ENCODE measurements at places on chromosomes 2 and 18.

- no peak for DNase-seq
Measured at GRCh38 chr2:236687296-236687965, 117.8 kb downstream of the ACKR3 start.

DNA sequence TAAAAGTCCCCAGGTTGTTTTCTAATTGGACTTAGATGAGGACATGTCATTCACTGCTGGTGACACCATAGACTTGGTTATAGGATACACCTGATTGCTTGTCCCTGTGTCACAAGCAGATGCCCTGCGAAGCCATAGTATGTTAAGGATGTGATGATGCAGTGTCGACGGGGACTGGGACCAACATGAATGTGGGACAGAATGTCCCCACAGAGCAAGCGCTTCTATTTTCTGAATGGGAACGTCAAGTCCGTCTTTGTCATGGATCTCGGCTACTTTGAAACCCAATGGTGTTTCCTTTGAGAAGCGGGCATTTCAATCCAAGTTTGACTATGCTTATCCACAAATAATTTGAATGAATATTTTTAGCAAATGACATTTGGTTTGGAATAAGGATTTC, 2.1 kb downstream of the GCG start:
- no peak for DNase-seq

- no peak for DNase-seq
Measured at GRCh38 chr2:172438741-172439508, 11.5 kb downstream of the ITGA6 start.

DNA sequence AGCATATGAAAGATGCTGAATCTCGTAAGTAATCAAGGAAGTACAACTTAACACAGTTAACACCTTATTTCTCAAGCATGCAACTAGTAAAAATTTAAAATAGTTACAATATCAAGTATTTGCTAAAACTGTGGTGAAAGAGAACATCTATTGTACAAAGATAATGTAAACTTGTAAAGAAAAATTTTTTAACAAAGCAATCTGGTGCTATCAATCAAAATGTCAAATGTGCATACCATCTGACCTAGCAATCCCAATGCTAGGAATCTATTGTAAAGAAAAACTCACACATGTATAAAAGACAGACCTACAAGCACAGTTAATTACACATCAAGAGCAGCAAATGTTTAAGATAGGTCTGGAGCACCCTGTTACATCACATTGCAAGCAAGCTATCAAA, 90.1 kb downstream of the SLC66A3 start:
- no peak for DNase-seq

GRCh38 chr18:12911929-12912703, 28.1 kb upstream of the PTPN2 start:
- DNase-seq, result no peak

- DNase-seq, result no peak
Measured at GRCh38 chr2:23926290-23926749, 603 bp downstream of the ATAD2B start.

DNA sequence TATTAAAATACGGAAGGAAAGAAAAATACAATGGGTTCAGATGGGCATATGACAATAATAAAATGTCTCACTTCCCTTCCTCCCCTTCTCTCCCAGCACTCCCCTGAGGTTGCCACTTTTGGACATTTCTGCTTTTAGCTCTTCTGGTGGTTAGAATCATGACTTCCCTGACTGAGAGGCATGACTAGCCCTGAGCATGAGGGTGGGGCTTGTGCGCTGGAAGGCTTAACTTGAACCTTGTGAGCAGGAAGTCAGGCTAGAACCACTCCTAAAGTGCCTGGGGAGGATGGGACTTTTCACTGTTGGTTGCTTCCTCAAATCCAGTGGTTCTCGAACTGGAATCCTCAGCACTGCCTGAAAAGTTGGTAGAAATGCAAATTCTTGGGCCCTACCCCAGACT, 19.7 kb upstream of the ARHGAP25 start:
- no peak for DNase-seq

GRCh38 chr2:54581326-54582039, 125.4 kb downstream of the SPTBN1 start:
- DNase-seq, result no peak

GRCh38 chr18:47249314-47249981, 2.0 kb downstream of the SKOR2 start:
- DNase-seq, result no peak

GRCh38 chr2:63643486-63643885, 54.7 kb downstream of the MDH1 start:
- DNase-seq, result no peak

- no peak for DNase-seq
Measured at GRCh38 chr18:27073404-27073830, 111.7 kb downstream of the CHST9 start.

GRCh38 chr2:58553937-58554336, 312.8 kb upstream of the FANCL start:
- no peak for DNase-seq

- no peak for DNase-seq
Measured at GRCh38 chr2:55399815-55400214, 19.8 kb downstream of the CCDC88A start.

DNA sequence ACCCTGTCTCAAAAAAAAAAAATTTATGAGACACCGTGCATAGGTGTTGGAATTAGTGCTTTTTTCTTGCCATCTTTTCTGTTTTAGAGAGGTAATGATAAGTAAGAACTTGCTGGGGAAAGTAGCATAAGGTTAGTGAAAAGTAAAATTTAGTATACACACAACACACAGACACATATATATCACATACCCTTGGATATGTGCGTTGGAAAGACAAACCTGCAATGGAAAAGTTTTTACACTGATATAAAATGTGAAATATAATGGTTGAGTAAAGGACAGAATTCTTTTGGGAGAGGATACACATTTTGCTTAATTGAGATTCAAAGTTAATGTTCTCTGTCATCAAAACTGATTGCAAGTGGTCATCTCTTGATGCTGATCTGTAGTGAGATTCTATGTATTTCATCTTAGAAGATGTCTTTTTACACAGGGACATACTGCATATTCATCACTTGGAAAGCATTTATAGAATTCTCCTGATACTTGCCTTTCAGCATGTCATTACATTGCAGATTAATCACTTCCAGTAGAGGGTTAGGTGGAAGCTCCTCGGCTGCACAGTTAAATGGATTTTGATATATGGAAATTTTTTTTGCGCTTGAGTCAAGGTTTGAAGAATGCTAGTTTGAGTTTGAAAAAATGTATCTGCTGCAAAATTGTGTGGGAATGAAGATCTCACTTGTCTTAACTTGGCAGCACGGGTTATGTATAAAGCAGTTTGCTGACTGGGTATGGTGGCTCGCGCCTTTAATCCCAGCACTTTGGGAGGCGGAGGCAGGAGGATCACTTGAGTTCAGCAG, 13.5 kb downstream of the PPP1CB start:
- DNase-seq, result no peak

- DNase-seq, result no peak
Measured at GRCh38 chr2:163731735-163732134, 4.1 kb downstream of the FIGN start.

- no peak for DNase-seq
Measured at GRCh38 chr2:234448506-234449184, 48.2 kb downstream of the ARL4C start.

GRCh38 chr18:56086786-56087185, 498.8 kb upstream of the TCF4 start:
- no peak for DNase-seq

DNA sequence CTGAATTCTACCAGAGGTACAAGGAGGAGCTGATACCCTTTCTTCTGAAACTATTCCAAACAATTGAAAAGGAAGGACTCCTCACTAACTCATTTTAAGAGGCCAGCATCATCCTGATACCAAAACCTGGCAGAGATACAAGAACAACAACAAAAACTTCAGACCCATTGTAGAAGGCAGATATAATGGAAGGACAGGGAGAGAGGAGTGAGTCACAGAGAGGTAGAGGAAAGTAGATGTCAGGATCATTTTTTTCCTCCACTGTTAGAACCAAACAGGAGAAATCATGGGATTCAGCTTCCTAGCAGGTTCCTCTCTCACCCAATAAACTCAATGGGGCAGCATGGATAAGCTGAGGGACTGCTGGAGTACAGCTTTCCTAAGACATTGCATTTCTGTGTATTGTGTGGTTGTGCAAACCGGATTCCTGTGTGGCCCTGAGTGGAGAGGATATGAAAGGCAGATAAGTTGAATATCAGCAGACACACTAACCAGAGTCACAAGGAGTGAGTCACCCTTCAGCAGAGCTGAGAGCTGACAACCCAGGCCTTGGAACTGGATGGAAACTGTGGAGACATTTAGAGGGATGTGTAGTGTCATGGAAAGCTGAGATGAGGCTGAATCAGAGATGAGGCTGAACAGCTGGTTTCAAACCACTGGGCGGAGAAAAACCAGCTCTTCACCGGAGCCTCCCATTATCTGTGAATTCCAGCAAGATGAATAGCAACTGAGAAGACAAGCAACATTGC, 60.9 kb upstream of the MMADHC start:
- no peak for DNase-seq

All from activated CD4-positive, CD25-positive, alpha-beta regulatory T cell treated with anti-CD3 and anti-CD28 coated beads, Interleukin-2, amount 50 U/mL, for 16 hours (primary cell).